Bronchial epithelial cell (primary cell): ENCODE measurements at places on chromosomes 3 and 15. TPM values are rescaled to one million over a fixed set of nuclear protein-coding genes. Genes with fewer than 3 reads are reported as not detected.

TFRC gene
- 70.4 and 106 TPM in 2 replicates for total RNA-seq

DNA sequence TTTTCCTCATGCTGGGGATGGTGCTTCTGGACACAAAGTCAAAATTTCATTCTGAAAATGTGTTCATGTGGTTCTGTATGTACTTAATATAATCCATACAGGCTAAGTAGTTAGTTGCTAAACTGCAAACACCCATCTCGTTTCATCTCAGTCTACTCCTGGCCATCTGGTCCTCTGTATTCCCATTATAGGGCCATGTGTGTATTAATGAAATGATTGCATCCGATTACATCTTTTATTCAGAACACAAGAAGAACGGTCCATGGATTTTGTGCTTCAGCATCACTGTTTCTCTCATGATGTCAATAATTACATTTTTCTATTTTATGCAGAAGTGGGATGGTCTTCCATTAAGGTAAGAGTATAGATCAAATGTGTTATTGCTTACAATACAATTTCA is 6.1 kb upstream of the GJD2 start:
- no peak for DNase-seq

AP3S2 gene
- total RNA-seq, result 50.6 and 51.3 TPM in 2 replicates

DNA sequence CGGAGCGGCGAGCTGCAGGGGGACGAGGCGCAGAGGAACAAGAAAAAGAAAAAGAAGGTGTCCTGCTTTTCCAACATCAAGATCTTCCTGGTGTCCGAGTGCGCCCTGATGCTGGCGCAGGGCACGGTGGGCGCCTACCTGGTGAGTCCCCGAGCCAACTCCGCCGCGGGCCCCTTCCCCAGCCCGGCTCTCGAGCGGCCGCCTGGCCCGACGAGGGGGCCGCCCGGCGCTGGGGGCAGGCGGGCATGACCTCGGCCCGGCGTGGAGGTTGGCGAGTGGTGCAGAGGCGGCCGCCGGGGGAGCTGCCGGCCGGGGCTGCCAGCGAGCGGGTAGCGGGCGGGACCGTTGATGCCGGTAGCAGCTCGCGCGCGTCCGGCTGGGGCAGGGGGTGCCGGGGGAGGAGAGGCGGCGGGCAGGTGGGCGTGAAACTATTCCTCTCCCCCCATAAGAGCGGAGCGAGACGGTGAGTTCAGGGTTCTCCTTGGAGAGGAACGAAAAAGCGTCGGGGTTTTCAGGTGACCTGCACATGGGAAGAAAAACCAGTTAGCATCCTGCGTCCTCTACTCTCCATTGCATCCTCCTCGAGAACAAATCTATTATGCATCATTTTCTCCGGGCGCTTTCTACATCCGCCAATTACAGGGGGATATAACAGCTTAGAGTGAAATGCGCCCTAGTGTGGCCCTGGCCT is 585 bp downstream of the SLCO3A1 start:
- DNase-seq, result no peak

- no peak for DNase-seq
Measured at GRCh38 chr3:60178931-60179653, 1072.2 kb downstream of the FHIT start.

LRRIQ4 gene
- not detected in 2 replicates for total RNA-seq

CACNA1D gene
- 0.13 and 0.26 TPM in 2 replicates for total RNA-seq

FANCD2OS gene
- not detected in 2 replicates for total RNA-seq

DNA sequence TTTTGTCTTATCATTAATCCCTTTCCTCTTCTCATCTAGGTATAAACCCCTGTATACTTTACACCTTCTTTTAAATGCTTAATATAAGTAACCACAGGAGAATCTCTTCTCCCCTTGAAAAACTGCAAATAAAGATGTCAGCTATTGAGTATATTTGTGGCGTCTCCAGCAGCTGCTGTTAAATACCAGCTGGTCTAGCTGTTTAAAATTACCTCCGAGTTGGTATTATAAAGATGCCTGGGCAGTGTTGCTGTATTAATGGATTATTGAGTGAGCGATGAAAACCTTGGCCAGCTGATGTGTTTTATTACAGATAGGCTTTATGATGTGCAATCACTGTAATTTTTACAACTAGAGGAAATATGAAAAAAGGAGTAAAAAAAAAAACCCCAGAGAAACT is 388.1 kb downstream of the TBC1D5 start:
- DNase-seq, result no peak

DNA sequence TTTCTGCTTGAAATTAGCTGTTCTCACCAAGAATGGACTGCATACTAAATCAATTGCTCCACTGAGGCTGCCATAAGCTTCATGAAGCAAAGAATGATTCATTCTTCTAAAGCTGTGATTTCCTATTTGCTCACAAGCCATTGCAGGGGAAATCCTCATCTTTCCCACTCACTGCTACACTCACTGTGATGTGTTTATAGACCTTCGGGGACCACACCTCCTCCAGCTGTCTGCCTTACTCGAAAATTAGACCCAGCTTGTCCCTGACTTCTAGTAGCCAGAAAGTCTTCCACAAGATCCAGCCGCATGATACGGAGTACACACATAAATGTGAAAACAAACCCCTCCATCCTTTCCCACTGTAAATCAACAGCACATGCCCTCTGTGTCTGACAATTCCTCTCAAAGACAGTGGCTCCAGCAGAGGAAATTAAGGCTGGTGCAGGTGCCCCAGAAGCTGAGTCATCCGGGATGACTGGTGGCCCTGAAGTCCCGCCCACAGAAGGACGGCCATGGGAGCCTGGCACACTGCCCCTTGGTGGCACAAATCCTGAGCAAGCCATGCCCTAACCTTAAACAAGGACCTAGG is 172.0 kb downstream of the STT3B start:
- DNase-seq, result peak; percentile 76

PLCH1 gene
- total RNA-seq, result 0.13 and 0.26 TPM in 2 replicates

DNA sequence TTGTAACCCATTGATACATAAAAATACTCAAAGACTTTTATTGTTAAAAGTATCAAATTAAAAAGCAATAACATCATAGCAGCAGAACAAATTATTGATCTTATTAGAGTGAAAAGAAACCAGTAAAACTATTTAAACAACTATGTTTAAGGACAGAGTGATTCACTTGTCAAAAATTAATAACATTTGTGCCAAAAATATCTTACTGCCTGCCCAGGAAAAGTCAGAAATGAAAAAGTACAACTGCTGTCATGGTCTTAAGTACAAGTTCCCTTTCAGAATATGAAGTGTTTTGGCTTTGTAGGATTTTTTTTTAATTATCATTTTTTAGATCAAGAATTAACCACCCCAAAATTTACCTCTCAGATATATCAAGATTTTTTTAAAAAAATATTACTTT is 3.4 kb downstream of the IFT57 start:
- DNase-seq, result no peak

GRK7 gene
- 0.13 TPM in 1 of 2 replicates, not detected in the other for total RNA-seq

DNA sequence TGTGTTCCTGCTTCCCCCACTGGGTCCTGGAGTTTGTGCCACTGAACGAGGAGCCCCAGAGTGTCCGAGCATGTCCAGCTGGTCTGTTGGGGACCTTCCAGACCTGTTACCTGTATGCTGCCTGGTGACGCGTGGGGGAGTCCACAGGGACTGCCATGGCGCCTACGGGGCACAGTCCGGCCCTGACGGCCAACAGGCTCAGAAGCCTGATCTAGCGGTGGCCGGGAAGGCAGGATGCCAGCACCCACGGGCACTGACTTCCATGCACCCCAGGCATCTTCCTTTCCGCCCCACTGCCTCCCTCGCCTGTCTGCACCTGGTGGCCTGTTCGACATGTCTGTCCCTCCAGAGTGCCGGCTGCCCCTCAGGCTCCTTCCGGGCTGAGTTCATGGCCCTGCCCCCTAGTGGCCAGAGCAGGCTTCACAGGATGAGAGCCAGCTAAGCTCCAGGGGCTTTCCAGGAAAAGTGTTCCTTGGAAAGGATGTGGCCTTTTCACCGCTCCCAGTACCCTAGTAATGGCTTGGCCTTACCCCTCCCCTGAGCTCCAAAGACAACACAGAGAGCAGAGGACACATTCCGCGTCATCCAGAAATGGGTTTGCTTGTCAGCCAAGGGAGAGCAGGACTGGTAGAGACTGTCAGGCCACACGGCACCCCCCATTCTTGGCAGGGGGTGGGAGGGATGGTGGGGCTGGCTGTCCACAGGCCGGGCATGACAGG is 35.7 kb downstream of the NGRN start:
- DNase-seq, result peak; percentile 36

OTOL1 gene
- not detected in 2 replicates for total RNA-seq

ULK3 gene
- total RNA-seq, result 17.4 and 23.6 TPM in 2 replicates
